ENCODE measurements at places on chromosomes 2 and 18.
A peak's percentile ranks its signal among the peaks of the same experiment; 100 is the strongest.

DNA sequence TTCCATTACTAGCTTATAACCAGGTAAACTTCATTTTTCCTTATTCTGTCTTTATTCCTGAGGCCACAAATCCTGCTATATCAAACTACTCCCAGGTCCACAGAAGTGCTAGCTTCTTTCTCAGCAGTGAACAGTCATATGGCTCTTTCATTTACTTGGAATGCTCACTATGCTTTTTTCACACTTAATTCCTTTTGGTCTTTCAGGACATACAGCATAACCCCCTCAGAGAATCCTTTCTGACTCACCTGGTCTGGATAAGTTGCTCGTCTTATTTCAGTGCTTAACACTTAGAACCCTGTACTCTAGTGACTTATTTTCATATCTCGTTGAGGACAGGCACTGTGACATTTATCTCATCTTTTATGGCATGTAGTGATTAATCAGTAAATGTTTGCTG lies 325.0 kb upstream of the UBE2E3 start:
- no peak for DNase-seq

DNA sequence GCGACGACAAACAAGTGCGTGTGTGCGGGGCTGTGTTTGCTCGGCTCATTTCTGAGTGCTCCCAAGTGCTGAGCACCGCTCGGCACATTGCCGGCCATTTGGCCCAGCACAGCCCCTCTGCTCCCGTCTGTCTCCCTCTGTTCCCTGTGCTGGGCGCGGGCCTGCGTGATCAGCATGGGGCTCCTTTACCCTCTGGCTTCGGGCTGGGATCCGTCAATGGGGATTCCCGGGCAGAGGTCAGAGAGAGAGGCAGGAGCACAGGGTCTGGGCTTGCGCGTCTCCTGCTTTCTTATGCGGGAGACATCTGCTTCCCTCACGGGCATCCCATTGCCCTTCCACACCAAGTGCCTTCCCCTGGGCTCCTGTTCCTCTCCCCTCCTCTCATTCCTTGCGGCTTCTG lies 234.0 kb downstream of the ACKR3 start:
- no peak for DNase-seq

- DNase-seq: no peak
Measured at GRCh38 chr2:157349949-157350515, 24.4 kb upstream of the ERMN start.

- DNase-seq: peak; percentile 23
Measured at GRCh38 chr2:47271054-47272000, 116.2 kb upstream of the STPG4 start.

DNA sequence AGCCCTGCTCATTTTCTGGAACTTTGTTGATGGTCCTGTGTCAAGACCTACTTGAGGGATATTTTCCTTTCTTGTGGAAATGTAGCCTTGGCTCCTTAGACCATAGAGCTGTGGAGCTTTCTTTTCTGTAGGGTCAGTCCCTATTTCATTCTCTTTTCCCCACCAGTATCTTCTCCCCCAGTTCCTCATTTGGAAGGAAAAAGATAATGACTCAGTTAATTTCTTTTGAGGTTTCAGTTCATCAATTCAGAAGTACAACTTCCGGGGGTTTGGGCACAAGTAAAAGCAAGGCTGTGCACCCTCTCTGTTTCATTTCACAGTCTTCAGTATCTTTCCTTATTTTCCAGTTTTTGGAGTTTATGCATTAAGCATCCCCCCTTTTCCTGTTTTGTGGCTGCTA lies 70.7 kb downstream of the CDC42EP3 start:
- peak; percentile 63 for DNase-seq

GRCh38 chr2:8882094-8882493 lies 44.7 kb upstream of the KIDINS220 start:
- peak; percentile 25 for DNase-seq

DNA sequence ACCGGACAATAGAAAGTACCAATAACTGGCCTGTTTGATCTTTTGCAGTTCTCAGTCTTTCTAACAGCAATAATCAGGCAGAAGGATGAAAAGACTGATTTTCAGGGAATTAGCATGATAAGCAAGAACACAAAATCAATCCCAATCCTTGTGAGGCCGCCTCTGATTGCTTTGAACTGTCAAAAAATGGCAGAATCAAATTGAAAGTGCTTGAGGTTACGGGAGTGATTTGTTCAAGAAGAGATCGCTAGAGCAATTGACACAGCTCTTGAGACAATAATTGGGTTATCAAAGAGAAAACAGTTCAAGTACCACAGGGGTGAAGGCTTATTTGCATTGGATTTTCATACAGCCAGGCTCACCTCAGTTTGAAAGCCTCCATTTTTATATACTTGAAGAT lies 663.4 kb downstream of the ARHGAP15 start:
- DNase-seq: no peak

- peak; percentile 34 for DNase-seq
Measured at GRCh38 chr18:79399275-79400081, 3.7 kb downstream of the NFATC1 start.

- no peak for DNase-seq
Measured at GRCh38 chr18:48320639-48320945, 88.6 kb downstream of the ZBTB7C start.

- DNase-seq: no peak
Measured at GRCh38 chr18:46767217-46767616, 10.4 kb upstream of the ST8SIA5 start.

- no peak for DNase-seq
Measured at GRCh38 chr2:7116511-7116910, 199.3 kb downstream of the RNF144A start.

GRCh38 chr2:170277951-170278350 lies 100.0 kb downstream of the MYO3B start:
- DNase-seq: no peak

DNA sequence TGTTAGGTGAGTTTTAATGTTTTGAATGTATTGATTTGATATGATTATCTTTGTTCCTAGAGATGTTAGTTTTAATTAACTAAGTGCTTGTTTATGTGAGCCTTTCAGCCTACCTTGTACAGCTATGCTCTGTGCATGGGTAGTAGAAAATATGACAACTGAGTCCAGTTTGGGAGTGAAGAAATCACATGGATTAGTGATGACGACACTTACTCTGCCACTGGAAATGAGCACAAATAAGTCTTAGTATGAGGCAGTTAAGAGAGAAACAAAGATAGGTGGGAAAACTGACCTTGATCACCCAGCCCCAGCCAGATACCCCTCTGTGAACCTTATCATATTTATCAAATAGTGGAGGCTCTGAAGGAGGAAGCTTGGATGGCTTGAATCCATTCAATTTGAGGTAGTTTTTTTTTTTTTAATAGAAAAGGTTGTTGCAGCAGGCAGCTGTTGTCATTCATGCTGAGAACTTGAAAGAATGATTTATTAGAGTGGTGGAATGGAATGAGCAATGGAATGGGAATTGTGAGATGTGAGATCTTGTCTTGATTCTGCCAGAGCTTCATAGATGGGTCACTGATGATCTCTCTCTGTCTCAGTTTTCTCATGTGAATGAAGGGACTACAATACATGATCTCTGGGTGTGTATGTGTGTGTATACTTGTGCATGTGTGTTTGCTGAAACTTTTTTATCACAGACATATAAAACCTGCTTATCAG lies 96.4 kb downstream of the MAP3K20 start:
- no peak for DNase-seq

DNA sequence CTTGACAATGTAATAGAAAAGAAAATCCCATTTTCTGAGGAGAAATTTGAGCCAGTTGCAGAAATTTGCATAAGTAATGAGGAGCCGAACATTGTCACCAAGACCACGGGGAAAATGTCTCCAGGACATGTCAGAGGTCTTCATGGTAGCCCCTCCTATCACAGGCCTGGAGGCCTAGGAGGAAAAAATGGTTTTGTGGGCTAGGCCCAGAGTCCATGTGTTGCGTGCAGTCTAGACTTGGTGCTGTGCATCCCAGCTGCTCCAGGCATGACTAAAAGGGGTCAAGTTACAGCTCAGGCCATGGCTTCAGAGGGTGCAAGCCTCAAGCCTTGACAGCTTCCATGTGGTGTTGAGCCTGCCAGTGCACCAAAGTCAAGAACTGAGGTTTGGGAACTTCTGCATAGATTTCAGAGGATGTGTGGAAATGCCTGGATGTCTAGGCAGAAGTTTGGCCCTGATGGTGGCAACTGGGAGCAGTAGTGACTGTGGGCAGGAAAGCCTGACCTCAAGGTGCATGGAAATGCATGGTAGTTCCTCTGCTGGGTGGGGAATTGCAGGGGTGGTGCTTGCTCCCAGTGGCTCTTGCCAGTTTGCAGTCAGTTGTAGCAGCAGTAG lies 41.9 kb upstream of the CCDC195 start:
- no peak for DNase-seq

GRCh38 chr2:203685081-203685621 lies 21.3 kb upstream of the CD28 start:
- no peak for DNase-seq

DNA sequence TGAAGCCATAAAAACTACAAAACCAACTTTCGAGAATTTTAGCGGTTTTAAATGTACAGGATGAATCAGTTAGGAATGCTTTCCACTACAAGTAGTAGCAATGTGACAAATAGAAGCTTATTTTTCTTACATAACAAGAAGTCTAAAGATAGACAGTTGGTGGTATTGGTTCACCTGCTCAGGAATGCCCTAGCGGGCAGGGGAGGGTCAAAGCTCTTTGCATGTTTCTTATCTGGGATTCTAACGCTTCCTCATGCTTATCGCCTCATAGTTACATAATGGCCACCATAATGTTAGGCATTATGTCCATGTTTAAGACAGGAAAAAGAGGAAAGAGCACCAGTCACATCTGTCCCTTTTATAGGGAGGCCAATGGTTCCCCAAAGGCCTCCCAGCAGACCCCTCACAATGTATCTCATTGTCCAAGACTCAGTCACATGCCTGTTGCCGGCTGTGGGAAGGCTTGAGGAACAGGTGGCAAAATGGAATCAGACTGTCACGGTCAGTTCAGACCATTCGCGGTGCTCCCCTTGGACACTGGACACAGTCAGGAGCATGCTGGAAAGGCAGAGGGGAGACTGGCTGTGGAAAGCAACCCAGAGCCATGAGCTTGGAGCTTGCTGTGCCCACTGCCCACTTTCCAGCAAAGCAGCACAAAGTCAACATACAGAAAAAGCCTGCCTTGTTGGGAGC lies 69.4 kb upstream of the ODC1 start:
- no peak for DNase-seq

DNA sequence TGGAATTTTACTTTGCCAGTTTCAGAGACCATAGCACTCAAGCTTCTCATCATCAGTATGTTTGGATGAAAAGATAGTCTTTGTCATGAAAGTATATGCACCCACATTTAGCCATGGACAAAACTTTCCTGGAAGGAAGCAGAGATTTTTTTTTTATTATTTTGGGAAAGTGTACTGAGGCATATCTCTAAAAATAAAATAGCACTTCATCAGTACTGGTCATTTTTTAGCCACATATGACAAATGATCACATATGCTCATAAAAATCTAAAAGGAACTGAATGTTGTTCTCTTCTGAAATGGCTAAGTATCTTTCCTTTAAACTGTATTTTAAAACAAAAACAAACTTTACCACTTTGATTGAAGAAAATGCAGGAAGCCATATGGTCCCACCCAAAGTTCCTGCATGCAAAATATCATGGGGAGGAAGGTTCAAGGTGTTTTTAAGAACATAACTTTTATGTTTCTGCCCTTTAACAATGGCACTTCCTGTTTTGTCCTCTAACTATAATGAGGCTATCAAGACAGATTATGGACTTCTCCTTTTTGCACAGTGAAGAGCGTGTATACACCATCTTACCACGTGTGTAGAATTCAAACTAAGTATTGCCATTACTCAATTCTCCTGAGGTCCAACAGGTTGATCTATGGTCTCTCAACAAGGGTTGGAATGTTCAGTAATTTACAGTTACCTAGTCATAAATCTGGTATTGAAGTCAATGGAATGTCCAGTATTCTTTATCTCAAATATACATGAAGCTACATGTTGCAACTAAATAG lies 77.1 kb upstream of the SLC39A10 start:
- DNase-seq: peak; percentile 24

- DNase-seq: no peak
Measured at GRCh38 chr2:202187570-202187969, 50.8 kb downstream of the SUMO1 start.

- no peak for DNase-seq
Measured at GRCh38 chr2:1995081-1995480, 250.8 kb upstream of the PXDN start.

DNA sequence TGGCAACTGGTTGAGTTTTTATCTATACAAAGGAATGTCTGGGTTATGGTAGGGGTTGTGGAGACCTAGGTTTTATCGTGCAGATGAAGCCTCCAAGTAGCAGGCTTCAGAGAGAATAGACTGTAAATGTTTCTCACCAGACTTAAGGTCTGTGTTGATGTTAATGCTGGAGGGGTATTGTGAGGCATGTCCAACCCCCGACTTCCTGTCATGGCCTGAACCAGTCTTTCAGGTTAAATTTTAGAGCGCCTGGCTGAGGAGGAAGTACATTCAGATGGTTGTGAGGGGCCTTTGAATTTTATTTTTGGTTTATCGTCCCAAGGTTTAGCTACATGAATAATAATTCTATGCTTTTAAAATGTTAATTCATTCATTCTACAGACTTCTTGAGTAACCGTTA lies 435.1 kb downstream of the DLGAP1 start:
- no peak for DNase-seq

DNA sequence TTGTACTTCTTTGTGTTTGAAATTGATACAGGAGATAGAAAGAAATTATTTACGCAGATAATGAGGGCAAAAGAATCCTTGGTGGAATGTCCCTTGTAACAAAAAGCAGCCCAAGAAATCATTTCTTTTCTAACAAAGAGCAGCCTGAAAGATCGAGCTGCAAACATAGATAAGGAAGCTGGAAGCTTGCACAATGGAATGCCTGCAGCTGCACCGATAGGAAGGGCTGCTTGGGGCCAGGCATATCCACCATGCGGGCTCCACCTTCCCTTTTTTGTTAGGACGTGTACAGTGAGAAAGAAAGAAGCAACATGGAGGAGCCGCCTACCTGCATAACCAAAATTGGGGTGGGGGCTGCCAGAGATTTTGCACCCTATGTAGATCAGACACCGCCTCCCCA lies 568.7 kb downstream of the METTL4 start:
- no peak for DNase-seq

GRCh38 chr2:182915369-182916326 lies 49.2 kb upstream of the FRZB start:
- no peak for DNase-seq

GRCh38 chr2:188170356-188170755 lies 121.3 kb upstream of the GULP1 start:
- DNase-seq: no peak

GRCh38 chr2:133142087-133142486 lies 426.2 kb downstream of the NCKAP5 start:
- DNase-seq: peak; percentile 0
